ENCODE measurements at places on chromosomes 13 and 19.
A peak's percentile ranks its signal among the peaks of the same experiment; 100 is the strongest.

DNA sequence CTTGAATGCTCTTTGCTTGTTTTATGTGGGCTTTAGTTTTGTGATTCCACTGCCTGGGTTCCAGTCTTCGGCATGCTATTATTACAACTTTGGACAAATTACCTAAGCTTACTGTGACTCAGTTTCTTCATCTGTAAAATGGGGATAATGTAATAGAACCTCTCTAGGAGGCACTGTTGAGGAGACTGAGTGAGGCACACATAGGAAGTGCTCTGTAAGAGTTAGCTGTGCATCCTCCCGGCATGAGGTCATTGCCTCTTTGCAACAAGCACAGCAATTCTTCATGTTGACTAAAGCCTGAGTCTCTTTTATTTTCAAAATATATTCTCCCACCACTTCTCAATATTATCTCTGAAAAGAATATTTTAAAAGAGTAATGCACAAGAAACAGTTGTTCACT lies 227.4 kb downstream of the DLEU7 start:
- DNase-seq = no peak

DNA sequence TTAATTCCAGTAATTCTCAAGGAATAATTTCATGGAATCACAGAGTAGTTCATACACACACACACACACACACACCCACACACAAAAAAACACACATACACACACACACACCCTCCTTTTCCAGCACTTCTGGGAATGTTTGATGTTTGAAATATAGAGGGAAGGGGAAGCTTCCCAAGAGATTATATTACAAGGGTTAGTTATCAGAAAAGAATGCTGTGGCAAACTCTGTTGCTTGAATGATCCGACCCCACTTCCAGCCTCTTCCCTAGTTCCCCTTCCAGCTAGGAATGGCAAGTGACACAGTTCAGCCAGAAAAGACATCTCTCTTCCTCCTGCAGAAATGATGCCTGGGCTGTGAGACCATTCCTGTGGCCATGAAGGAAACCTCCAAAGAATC lies 49.9 kb downstream of the KCTD12 start:
- no peak for DNase-seq

DNA sequence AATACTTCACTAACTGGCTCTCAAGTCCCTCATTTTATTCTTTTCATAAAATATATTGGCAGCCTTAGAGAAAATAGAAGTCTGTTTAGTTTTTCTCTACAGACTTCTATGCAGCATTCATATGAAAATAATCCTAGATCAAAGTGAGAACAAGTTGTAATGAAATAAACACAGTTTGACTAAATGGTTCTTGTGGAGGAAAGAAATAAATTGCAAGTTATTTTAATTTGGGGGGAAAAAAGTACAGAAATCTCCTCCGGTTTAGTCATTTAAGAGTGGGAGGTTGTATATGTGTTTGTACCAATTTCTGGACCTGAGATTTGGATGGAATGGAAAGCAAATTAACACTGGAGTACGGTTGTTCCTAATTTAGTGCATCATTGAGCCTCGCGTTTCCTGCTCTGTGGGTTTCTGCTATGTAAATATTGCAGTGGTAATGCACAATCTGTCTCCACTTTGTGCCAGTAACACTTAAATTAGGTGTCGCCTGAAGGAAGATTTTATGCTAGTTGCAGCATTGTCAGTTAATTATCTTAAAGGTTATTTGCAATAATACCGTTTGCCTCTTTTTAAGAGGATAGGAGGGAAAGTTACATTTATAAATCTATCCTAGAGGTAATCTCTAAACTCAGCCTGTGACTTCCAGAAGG lies 100.2 kb downstream of the ZIC5 start:
- peak; percentile 85 for DNase-seq

GRCh38 chr19:45352062-45352461 lies 11.5 kb downstream of the KLC3 start:
- DNase-seq = no peak

GRCh38 chr13:24528816-24529398 lies 16.3 kb upstream of the PARP4 start:
- no peak for DNase-seq

DNA sequence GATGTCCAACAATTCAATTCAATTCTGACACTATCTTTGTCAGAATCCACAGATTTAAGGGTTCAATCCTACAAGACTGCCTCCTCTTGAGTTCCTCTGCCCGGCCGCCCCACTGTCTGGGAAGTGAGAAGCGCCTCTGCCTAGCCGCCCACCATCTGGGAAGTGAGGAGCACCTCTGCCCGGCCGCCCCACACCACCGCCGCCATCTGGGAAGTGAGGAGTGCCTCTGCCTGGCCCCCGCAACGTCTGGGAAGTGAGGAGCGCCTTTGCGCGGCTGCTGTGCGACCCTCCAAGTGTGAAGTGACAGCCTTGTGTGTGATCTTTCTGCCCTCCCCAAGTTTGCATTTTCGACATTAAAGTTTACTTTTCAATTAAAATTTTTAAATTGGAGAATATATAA lies 6.0 kb downstream of the ZNF614 start:
- DNase-seq = no peak

GRCh38 chr13:28485551-28485950 lies 9.4 kb downstream of the FLT1 start:
- no peak for DNase-seq

- no peak for DNase-seq
Measured at GRCh38 chr19:2806736-2807378, 12.8 kb upstream of the ZNF554 start.

DNA sequence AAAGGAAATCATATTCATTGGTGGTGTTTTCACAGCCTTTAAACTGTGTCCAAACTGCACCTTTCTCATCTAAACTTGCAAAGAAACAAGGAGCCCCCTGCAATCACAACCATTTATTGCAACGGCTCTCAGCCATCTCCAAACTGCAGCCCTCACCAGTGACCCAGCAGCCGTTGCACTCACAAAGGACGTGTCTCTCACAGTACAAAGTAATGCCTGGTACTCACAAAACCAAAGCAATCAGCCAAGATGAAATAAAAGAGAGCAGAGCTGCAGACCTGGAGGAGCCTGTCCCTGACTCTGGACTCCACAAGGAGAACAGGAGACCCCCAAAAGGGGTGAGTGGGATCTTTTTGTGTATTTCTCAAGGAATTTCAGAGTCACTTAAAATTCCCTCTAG lies 20.2 kb upstream of the CEACAM21 start:
- DNase-seq = no peak

DNA sequence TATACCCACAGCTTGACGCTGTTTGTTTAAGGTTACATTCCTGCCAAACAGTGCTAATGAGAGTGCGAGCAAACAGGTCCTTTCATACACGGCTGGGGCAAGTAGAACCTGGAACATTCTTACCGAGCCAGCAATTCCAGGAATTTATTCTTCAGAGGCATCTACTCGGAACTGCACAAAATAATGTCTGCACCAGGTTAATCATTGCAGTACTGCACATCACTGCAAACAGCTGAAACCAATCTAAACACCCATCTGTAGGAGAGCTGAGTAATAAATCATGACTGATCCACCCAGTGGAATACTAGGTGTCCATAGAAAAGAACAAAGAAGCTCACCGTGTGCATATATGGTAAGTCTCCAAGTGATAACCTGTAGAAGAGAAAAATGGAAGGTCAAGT lies 1.2 kb upstream of the ZNF579 start:
- peak; percentile 75 for DNase-seq

GRCh38 chr13:80513196-80513595 lies 172.3 kb upstream of the SPRY2 start:
- no peak for DNase-seq

DNA sequence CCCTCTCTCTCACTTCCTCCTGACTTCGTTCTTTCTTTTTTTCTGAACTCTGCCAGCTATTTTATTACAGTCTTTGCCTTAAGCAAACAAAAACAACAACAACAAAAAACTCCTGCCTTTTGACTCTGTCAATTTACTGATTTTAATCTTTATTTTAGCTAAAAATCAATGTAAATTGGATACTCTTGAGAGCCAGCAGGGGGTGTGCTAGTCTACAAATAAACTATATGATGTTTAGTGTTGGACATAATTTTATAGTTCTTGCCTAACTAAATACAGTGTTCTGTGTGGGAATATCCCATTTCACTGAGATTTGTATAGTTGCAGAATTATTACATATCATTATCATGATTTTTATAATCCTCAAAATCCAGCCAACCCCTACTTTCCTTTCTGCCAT lies 1199.9 kb upstream of the SPRY2 start:
- DNase-seq = no peak

GRCh38 chr13:26326562-26326961 lies 72.6 kb downstream of the CDK8 start:
- DNase-seq = no peak

GRCh38 chr13:75550159-75550567 lies 572 bp downstream of the UCHL3 start:
- peak; percentile 59 for DNase-seq

- peak; percentile 86 for DNase-seq
Measured at GRCh38 chr19:50461066-50461875, 15.0 kb upstream of the EMC10 start.

GRCh38 chr13:103078158-103078557 lies 11.9 kb upstream of the SLC10A2 start:
- no peak for DNase-seq

GRCh38 chr19:39247701-39248664 lies 673 bp downstream of the IFNL4 start:
- DNase-seq = peak; percentile 21

DNA sequence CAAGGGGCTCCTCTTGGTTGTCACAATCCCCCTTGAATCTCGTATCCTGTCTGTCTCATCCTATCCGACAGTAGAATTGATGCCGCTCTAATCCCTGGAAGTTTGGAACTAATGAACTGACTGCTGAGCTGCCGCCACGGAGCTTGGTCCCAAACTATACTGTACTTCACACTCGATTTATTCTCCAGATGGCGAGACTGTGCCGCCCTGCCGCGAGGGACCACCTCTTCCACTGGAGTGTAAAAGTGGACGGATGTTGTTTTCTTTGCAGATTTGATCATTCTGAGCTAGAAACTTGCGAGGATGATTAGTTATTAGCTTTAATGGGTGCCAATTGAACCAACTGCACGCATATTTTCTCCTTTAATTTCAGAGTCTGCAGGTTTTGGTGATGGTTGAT lies 117.2 kb downstream of the ZIC5 start:
- no peak for DNase-seq

DNA sequence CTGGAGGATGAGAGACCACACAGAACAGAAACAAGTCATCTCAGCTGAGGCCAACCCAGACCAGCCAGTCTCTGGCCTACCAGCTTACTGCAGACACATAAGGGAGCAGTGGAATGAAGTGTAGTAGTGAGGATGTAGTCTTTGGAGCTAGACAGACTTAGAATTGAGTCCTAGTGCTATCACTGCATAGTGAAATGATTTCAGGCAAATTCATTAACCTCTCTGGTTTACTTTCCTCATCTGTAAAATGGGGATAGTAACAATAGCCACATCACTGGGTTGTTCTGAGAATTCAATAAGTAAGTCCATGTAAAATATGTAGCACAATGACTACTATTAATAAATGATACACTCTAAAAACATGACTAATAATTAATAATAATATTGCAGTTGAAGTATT lies 383.8 kb downstream of the DLEU7 start:
- no peak for DNase-seq

- DNase-seq = no peak
Measured at GRCh38 chr19:17304386-17305215, 1.1 kb upstream of the MRPL34 start.

GRCh38 chr13:67134417-67135129 lies 95.6 kb downstream of the PCDH9 start:
- no peak for DNase-seq

- DNase-seq = no peak
Measured at GRCh38 chr13:40595693-40596092, 70.7 kb downstream of the FOXO1 start.

DNA sequence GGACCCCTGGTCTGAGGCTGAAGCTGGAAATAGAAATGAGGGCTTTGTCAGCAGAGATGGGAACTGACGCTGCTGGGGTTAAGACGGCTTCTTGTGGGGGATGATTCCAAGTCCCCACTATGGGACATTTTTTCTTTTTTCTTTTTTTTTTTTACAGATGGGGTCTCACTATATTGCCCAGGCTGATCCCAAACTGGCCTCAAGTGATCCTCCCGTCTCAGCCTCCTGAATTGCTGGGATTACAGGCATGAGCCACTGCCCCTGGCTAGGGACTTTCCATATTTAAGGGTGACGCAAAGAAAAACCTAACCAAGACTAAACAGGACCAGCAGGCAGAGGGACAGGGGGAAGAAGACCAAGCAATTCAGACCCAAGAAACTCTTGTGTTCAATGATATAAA lies 10.0 kb downstream of the LRFN3 start:
- DNase-seq = no peak

DNA sequence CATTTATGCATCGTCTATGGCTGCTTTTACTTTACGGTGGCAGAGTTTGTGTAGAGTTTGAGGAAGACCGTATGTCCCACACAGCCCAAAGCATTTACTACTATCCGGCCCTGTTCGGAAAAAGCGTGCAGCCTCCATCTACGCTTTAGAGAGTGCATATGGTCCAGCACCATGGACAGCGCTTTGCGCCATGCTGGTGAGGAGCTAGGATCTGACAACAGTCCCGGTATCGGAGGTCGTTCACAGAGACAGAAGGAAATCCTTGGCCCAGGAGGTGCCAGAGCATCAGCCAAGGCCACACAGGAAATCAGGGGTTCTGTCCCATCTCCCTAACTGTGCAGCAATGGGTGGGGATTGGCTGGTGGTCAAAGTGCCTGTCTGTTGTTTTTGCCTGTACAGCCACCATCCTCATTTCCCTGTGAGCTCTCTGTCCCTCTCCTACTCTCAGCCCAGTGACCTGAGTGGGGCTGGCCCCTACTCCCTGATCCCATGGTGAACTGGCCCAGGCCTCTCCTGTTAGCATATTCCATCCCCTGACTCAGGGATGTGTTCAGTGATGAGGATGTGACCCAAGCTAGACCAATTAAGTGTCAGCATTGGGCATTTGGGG lies 16.2 kb upstream of the PRODH2 start:
- no peak for DNase-seq

DNA sequence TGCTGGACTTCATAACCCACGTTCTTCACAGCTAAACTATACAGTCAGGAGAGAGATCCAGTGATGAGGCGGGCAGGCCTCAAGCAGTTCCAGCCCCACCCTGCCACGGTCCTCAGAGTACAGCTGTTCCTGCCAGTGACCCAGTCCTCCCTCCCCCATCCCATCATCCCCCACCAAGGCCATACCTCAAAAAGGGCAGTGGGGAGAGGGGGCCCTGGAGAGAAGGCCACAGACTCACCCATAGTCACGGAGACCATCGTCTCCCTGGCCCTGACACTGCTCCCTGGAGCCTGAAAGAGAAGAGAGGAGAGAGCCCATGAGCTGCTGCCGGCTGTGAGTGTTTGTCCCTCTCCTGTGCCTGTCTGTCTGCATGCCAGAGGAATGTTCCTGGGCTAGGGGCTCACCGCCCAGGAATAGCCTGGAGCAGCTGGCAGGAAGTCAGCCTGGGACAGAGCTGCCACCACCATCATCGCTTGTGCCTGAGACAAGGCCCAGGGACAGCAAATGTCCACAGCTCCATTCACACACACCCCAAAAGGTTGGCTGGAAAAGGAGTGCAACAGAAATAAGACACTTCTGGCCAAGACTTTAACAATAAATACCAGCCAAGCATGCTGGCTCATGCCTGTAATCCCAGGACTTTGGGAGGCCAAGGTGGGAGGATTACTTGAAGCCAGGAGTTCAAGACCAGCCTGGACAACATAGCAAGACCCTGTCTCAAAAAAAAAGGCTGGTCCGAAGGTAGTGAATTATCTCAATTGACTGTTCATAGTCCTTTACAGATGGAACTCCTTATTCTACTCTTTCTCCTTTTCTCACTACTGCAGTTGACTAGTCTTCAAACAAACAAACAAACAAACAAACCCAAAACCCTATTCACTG lies 6.4 kb downstream of the C19orf47 start:
- DNase-seq = no peak

Data from NCI-H146 (cell line).